ENCODE measurements at places on chromosomes 5 and 9.

DNA sequence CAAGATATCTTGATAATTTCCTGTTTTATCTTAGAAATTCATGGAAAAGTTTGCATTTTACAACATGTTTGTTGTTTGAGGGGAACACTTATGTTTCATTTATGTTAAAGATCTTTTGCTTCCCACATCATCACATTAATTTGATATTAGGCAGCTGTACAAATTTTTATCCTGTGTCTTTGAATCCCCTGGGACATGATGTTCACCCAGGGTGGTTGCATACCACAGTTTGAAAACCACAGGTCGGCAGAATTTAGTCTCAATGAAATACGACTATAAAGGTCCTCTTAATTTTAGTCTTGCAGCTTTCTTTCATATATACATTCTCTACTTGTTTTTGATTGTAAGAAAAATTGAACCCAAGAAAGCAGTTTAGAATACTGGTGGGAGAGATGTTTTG is 3.7 kb downstream of the NAA35 start:
- DNase-seq, result no peak

GRCh38 chr9:71754151-71754550 is 14.2 kb downstream of the CEMIP2 start:
- no peak for DNase-seq

DNA sequence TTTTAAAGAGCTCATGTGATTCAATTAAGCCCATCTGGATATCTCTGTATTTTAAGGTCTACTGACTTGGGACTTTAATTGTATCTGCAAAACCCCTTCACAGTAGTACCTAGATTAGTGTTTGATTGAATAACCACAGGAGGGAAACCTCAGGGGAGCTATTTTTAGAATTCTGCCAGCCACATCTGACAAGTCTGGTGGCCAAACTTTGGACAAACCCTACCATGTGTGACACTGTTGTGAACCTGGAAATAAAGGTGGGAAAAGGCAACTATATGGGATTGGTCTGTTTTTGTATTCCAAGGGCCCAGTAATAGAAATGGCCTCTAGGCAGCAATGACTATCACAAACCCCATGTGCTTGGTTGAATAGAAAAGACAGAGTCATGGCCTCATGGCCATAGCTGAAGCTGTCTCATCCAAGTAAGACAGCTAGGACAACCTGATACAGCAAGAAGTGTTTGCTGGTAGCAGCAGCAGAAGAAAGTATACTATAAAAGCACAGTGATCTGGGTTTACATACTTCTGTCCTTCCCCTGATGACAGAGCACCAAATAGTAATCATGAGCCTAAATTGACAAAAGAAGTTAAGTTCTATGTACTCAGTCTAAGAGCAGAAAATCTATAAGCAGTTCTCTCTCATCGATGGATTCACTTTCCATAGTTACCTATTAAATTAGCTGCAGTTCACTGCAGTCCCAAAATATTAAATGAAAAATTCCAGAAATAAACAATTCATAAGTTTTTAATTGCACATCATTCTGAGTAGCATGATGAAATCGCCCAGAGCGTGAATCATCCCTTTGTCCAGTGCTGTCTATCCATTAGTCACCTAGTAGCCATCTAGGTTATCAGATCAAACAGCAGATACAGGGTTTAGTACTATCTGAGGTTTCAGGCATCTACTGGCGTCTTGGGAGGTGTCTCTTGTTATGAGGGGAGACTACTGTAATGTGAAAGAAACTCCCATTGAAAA is 189.8 kb downstream of the ARHGAP26 start:
- peak; percentile 92 for DNase-seq

DNA sequence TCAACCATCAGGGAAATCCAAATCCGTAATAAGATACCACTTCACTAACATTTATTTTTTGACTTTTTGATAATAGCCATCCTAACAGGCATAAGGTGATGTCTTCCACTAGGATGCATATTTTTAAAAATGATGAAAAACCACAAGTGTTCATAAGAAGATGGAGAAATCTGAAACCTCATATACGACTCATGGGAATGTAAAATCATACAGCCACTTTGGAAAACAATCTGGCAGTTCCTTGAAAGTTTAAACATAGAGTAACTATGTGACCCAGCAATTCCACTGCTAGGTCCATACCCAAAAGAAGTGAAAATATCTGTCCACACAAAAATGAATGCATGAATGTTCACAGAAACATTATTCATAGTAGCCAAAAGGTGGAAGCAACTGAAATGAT is 431.0 kb downstream of the ENC1 start:
- DNase-seq, result peak; percentile 53

DNA sequence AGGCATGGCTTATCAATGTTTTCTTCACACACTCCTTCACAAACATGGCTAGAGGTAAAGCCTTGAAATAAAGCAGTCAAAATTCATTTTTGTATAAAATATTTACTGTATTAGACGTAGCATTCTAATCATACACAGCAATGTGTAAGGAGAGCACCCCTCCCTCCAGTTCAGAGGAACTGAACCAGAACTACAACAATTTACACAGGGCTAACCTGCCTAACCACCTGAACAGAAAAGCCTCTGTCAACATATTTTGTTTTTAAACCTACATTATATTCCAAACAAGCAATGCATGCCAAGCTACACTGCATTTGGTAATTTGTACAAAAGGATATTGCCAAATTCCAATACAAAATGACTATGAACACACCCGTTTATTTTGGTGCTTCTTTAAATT is 41.6 kb downstream of the MLLT3 start:
- DNase-seq, result no peak

- no peak for DNase-seq
These were observed 331.9 kb upstream of the GRIA1 start for GRCh38 chr5:153158608-153159007.

- DNase-seq, result no peak
These were observed 2.7 kb downstream of the ASTN2 start for GRCh38 chr9:117412006-117412715.

- no peak for DNase-seq
These were observed 330.5 kb upstream of the IRX4 start for GRCh38 chr5:2213121-2213730.

DNA sequence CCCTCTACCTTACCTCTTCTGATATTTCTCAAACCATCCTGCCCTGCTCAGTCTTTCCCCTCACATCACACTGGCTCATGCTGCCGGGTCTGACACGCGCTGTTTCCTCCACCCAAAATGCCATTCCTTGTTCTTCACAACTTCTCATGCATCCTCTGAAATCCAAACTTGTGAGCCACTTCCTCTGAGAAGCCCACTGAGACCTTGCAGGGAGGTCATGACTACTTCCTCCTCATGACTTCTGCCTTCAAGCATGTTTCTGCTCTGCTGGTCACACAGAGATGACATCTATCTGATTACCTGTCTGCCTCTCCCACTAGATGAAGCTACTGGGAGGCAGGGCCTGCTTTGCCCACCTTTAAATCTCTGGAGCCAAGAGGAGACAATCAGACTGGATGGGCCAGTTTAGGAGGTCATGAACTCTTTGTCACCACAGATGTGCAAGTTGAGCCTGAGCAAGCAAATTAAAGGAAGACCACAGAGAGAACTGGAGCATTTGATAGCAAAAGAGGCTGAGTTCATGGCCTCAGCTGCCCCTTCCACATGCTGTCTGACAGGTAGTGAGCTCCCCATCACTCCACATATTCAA is 119.8 kb upstream of the TBC1D2 start:
- peak; percentile 97 for DNase-seq

Measured in EH (cell line).